Effector memory CD4-positive, alpha-beta T cell (primary cell): ENCODE measurements at places on chromosomes 3 and 15.

GRCh38 chr3:111764645-111765091 lies 94.4 kb upstream of the PHLDB2 start:
- DNase-seq = no peak

DNA sequence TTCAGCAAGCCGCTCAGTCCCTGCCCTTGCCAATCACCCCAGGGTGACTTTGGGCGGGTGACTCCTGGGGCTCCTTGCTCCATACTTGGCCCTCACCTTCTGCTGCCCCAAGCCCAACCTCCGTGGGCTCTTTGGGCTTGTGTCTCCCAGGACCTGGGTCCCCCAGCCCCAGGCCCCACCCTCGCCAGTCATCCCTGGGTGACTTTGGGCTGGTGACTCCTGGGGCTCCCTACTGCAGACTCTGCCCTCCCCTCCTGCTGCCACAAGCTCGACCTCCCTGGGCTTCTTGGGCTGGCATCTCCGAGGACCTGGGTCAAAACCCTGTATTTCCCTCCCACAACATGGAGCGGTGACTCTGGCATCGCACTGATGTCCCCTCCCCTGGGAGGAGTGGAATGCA lies 151.5 kb downstream of the GOLGA6L4 start:
- DNase-seq = no peak

DNA sequence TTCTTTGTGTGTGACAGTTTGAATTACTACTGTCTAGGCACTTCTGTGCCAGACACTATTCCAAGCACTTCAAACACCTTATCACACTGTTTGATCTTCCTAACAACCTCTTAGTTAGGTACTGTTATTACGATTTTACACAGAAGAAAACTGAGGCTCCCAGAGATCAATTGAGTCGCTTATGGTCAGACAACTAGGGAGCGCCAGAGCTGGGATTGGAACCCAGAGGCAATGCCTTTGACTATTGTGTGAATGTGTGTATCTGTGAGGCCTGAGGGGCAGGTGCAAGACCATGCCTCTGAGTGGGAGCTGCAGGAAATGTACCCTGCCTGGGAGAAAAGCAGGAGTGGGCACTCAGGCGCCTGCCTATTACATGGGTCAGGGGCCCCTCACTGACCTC lies 1.8 kb downstream of the TRH start:
- DNase-seq = no peak

DNA sequence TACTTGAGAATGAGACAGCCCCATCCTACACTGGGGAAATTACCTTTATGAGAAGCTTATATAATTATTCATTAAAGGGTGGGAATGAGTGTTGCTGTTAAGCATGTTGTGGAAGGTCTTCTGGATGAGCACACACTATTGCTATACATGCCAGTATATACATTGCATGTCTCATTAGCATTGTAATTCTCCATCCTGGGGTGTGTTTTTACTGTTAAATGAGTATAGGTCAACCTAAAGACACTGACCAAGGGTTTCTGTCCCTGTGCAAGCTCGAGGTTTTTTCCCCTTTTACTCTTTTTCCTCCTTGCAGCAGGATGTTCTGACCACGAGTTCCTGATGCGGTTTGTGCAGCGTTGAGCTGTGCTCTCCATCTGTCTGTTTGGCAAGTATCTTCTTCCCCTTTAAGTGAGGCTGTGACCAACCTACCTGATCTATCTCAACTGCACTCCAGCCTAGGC lies 7.2 kb upstream of the IVD start:
- no peak for DNase-seq

DNA sequence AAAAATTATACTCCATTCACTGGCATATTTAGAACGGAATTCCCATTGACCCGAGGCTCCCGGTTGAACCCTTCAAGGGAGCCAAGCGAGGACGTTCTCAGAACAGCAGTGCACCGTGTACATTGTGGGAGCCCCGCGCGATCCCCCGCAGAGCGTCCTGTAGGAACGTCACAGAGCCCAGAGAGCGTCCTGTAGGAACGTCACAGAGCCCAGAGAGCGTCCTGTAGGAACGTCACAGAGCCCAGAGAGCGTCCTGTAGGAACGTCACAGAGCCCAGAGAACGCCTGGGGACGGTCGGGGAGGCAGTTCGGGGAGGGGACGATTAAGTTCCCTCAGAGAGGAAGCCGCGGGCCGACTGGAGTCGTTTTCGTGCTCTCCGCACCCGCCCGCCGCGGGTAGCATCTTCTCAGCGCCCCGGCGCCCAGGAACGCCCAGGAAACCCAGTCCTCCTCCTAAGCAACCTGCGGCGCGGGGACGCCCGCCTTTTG lies 506 bp upstream of the ATP1B3 start:
- peak; percentile 71 for DNase-seq

DNA sequence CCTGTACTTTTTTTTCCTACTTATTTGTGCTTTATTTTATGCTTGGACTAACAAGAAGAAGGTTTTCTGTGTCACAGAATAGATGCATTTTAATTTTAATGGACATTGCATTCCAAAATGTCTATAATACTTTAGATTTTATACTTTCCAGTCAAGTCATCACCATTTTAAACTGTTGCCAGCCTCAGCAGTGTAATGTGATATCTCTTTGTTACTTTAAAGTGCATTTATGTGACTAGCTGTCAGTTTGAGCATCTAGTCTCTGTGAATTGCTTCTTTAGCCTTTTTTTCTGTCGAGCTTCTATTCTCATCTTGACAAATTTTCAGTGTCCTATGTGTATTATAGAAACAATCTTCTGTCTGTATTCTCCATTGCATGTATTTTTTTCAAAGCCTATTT lies 511.4 kb upstream of the CBLB start:
- DNase-seq = no peak

DNA sequence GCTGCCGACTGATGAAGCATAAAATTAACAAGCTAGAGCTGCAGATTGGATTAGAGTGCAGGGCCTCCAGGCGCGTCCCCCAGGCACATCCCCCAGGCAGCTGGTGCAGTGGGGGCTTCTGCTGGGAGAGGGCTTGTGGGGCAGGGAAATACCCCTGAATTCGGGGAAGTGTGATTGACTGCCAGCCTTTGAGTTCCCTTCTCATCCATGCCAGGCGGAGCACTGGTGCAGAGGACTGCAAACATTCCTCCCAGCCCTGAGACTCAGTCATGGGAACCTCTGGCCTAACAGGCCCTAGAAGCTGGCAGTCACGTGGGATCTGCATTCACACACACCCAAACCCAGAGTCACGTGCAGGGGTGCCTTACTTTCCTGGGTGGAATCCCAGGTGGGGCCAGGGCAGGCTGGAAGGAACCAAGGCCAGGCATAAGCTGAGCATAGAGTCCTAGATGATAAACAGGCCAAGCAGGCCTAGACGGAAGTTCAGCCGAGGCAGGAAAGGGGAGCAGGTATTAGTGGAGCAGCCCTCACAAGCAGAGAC lies 46.2 kb upstream of the SEC22A start:
- DNase-seq = no peak

GRCh38 chr15:40098489-40099261 lies 10.0 kb downstream of the BMF start:
- peak; percentile 12 for DNase-seq

DNA sequence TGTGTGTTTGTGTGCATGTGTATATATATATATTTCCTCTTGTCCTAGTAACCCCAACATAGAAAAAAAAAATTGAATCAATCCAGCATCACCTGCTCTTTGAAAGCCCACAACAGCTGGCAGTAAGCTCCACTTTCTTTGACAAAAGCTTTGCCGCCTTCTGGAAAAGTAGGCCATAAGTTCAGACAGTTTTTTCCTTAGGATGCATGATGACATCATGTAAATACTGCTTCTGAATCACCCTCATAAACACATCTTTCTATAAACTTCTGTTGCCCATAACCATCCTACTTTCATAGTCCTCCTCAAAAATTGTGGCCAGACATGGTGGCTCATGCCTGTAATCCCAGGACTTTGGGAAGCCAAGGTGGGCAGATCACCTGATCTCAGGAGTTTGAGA lies 67.4 kb downstream of the CSNK1G1 start:
- DNase-seq = no peak

DNA sequence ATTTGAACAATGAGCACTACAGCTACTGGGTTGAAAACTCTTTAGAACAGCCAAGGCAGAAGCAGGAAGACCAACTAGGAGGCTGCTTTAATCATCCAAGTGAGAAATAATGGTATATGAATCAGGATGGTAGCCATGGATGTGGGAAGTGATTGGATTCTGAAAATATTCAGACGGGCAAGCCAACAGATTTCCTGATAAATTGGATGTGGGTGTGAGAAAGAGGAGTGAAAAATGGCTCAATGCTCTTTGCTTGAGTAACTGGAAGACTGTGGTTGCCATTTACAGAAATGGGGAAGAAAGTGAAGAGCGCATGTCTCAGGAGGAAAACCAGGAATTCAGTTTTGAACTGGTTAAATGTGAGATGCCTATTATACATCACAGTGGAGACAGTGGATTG lies 50.4 kb downstream of the ISL2 start:
- DNase-seq = no peak

DNA sequence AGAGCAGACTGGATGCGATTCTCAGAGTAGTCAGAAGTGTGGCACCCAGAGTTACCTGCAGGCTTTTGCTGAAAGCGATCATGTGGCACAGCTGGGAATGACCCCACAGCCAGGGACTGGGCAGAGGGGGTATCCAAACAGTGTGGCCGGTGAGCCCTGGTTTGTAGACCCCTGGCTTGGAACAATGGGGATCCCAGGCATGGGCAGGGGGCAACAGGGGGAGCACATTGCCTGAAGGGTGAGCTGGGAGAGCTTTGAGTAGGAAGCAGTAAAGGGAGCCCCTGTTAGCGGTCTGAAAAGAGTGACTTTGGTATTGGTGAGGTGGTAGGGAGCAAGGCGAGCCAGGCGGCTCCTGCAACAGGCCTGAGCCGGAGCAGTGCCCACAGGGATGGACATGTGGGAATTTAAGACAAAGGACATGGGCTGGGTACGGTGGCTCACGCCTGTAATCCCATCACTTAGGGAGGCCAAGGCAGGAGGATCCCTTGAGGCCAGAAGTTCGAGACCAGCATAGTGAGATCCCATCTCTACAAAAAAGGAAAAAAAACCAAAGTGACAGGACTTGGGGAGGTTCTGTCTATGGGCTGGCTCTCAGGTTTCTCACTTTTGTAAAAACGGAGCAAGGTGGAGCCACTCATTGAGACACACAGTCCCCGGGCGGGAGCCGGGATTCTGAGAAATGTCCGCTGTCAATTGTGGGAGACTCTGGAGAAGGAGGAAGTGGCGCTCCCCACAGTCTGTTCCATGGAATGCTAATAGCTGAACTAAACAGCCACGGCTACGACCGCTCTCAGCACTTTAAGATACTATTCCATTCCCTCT lies 223.8 kb upstream of the LYSMD4 start:
- no peak for DNase-seq

DNA sequence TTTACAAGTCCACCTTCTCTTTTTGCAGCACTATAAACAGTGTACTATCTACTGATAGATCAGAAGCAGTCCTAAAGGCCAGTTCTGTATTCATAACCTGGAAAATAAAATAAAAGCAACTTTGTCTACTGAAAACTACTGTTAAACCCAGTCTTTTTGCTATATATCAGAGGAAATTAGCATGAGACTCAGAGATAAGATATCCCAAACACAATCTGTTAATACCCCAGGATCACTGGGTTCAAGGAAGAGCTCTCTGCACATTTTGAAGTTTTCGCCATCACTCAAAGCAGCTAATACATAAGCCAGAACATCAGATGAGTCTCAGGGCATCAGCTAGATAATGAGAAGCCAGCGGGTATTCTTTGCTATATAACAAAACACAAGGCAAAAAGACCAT lies 21.8 kb downstream of the OSBPL10 start:
- DNase-seq = no peak

- no peak for DNase-seq
These were observed 8.7 kb downstream of the HYPK start for GRCh38 chr15:43808960-43809678.

- DNase-seq = no peak
These were observed 161.4 kb upstream of the ST8SIA2 start for GRCh38 chr15:92232317-92232716.

DNA sequence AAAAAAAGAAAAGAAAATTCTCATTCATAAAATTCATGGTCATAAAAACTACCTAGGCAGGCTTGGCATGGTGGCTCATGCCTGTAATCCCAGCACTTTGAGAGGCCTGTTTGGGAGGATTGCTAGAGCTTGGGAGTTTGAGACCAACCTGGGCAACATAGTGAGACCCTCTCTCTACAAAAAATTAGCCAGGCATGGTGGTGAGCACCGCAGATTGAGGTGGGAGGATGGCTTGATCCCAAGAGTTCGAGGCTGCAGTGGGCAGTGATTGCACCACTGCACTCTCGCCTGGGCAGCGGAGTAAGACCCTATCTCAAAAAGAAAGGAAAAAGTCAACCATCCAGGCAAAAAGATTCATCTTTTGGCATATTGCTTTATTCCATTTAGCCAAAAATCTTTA lies 58.5 kb downstream of the MEIS2 start:
- DNase-seq = no peak

DNA sequence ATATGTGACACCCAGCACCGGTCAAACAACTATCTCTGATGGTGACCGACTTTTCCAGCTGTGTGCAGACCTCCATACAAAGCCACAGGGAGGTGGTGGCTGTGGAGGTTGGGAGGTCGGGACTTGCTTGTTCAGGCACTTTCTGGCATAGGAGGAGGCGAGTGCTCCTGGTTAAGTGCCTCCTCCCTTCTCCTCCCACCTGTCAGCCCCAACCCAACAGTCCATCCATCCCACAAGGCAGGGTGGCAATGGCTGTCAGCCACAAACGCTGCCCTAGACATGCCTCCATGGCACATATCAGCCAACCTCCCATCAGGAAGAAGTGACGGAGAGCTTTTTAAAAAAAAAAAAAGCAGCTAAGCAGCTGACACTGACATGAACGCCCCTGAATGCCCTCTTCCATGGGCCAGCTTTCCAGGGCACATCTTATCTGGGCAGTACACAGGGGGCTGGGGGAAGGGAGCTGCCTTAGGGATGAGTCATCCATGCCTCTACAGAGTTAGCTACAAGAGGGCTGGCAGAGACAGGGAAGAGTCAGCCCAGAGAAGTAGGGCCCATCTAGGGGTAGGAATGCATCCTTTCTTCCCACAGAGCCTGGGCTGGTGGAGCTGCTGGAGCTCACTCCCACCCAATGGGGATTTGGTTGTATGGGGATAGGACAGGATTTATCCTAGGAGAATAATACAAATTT lies 41.2 kb downstream of the CCDC12 start:
- DNase-seq = no peak

DNA sequence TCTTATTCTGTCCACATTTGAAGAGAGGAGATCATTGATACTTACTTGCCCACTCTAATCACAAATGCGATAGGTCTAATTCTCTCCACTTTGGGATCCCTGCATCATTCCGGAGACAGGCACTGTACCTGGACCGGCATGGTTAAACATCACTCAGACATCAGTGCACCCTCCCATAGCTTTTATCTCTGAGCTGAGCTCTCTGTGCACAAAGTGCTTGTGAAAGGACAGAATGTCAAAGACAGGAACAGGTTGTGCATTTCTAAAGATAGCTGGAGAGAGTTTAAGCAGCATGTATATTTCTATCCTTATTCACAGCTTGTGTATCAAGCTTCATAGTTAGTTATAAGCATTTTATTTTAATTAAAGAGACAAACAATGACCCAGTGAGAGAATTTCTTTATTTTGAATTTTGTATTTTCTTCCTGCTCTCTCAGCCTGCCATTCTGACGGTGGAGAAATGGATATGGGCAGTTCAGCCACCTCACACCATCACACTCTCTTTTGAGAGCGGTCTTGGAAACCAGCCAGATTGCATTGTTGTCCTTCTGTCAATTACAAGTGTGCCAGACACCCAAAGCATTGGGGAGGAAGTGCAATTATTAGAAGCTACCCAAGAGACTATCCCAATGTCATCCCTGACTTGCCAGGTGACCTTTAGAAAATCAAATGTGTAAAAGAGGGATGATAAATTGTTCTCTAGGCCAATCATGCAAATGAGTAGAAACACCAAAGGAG lies 65.2 kb upstream of the CHL1 start:
- DNase-seq = no peak
